ENCODE measurements at places on chromosomes 5 and 9. TPM values are rescaled to one million over a fixed set of nuclear protein-coding genes. Genes with fewer than 3 reads are reported as not detected.

- DNase-seq = no peak
Observed at GRCh38 chr5:38636626-38637025, 80.2 kb upstream of the LIFR start.

DNA sequence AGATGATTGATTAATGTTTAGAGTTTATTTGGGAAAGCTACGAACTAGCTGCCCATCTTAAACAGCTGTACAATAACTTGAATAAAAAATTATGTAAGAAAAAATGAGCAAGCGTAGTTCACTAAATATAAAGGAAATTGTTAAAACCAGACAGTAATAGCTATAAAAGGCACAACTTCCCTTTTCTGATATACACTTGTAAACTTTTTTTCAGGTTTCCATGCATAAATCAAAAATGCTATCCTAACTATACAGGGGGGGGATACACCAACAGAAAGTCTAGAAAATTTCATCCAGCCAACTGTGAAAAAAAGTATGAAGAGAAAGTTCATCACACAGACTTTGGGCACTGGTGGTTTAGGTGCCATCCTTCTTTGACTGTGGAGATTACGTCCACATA lies 122.3 kb downstream of the NR3C1 start:
- no peak for DNase-seq

Gene GPR21
- not detected for total RNA-seq

GRCh38 chr5:13574574-13574973 lies 369.9 kb downstream of the DNAH5 start:
- no peak for DNase-seq

Gene EGFLAM
- 45.4 TPM for total RNA-seq
